Camera-type eye (tissue), 1 donor: ENCODE measurements at places on chromosomes 1 and 21. TPM values are rescaled to one million over a fixed set of nuclear protein-coding genes. Genes with fewer than 3 reads are reported as not detected.

Gene TGFBR3
- 41.1 TPM for total RNA-seq

Gene KMO
- 12.8 TPM for total RNA-seq

Gene DNAJC8
- total RNA-seq = 47.7 TPM

Gene TBX15
- 18.6 TPM for total RNA-seq

Gene NRIP1
- 132 TPM for total RNA-seq

Gene RAB42
- total RNA-seq = 7.8 TPM

Gene TUT4
- total RNA-seq = 180 TPM

Gene LENEP
- total RNA-seq = 6.0 TPM

Gene ASAP3
- 48.7 TPM for total RNA-seq

Gene CFHR5
- not detected for total RNA-seq

Gene TFF1
- total RNA-seq = not detected

Gene FAM72C
- total RNA-seq = 0.77 TPM

Gene DOCK7
- total RNA-seq = 183 TPM

Gene IL19
- total RNA-seq = not detected
